ENCODE measurements at places on chromosomes 12 and 14.

DNA sequence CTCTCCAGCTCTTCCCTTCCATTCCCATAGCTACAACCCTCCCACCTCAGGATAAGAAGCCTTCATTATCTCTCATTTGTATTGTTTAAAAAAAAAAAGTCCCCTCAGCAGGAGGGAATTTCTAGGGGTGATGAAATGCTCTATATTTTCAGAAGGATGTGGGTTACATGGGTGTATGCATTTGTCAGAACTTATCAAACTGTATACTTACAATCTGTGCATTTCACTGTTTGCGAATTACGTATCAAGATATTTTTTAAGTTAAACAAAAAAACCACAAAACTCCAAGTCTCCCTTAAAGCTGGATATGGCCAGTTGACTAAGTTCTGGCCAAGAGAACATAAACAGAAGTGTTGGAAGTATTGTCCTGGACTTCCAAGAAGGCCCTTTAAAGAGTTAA, 2.0 kb upstream of the FKBP11 start:
- no peak for DNase-seq

DNA sequence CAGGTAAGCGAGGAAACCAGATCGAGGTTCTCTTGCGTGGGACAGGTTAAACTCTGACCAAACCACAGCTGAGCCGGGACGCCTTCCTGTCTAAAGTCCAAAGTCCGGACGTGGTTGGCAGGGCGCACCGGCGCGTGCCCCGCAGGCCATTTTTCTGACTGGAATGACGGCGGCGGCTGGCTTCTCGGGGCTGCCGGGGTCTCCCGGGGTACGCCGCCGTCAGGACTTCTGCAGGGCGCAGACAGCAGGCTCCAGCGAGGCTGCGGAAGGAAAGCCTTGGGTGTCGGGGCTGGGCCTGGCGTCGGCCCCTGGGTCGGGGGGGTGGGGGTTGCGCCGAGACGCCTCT, 32.8 kb downstream of the MIA2 start:
- no peak for DNase-seq

GRCh38 chr14:50475460-50475859, 56.9 kb downstream of the MAP4K5 start:
- DNase-seq: no peak

DNA sequence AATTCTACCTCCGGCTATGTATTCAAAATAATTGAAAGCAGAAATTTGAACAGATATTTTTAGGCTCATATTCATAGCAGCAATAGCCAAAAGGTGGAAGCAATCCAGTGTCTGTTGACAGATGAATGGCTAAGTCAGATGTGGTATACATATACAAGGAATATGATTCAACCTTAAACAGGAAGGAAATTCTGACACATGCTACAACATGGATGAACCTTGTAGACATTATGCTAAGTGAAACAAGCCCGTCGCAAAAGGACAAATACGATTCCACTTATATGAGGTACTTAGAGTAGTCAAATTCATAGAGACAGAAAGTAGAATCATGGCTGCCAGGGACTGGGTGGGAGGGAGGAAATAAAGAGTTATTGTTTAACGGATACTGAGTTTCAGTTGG, 331.6 kb downstream of the PCNX1 start:
- DNase-seq: no peak

DNA sequence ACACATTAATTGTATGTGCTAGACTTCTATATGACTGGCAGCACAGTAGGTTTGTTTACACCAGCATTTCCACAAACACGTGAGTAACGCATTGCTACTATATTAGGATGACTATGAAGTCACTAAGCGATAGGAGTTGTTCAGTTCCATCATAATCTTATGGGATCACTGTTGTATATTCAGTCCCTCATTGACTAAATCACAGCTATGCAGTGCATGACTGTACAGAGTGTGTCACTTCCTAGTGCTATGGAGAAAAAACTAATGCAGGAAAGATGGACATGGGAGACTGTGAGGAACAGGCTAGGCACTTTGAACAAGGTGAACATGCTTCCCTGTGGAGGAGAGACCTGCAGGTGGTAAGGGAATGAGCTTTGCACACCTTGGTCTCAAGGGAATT, 259.8 kb downstream of the NUAK1 start:
- DNase-seq: no peak

GRCh38 chr12:106498056-106498455, 84.7 kb upstream of the RFX4 start:
- no peak for DNase-seq

Data from H9 (cell line).